ENCODE measurements at places on chromosomes 5 and 9.

DNA sequence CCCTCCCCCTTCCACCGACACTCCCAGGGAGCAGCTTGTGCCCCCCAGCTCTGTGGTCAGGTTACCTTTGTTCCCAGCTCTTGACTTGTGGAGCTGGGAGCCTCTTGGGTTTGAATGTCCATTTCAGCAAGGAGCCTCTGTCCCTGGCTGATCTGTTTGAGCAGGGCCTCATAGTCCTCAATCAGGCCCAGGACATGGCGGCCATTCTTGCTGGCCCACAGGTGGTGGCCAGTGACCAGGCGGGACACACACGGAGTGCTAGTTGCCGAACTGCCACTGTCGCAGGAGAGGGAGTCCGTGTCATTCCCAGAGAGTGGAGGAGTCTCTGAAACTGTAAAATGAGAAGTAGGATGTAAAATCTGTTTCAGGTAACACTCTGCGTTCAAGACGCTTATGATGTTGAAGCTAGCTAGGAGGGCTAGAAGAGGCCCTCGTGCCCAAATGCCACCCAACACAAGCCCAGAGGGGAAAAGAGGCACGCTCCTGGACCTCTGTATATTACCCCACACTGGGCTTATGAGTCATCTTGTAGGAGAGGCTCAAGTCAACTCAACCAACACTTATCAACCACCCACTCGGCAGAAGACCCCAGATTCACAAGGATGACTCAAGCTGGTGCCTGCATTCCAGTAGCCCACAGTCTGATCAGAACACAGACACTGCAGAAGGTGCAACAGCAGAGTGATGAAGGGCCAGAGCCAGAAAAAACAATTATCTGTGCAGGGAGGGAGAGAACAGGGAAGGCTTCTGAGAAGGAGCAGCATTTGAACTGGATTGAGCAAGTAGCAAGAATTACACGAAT is 177.0 kb downstream of the CDK5RAP2 start:
- peak; percentile 93 for DNase-seq

GRCh38 chr5:146667633-146668272 is 151.8 kb upstream of the GPR151 start:
- DNase-seq = peak; percentile 2

DNA sequence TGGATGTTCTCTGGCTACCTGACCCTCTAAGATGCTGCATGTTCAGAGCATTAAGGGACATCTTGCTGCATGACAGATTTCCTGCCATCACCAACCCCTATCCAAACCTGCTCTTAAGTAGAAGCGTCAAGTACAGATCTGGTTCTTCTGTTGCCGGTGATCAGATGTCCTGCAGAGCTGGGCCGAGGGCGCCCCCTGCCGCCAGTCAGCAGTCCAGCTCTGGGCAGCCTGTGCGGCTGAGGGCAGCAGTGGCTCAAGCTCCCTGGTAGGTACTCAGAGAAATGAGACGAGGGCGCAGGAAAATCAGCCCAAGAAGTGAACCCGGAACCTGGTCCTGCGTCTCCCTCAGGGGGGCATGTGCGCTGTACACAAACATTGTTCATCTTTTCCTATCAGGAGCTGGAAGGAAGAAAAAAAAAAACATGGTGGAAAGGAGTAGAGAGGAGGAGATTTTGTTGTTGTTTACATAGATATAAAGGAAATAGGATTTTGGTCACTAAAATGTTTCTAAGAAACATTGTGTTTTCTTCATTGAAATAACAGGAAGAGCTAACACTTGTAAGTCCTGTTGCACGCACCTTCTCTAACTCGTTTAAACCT is 95.8 kb downstream of the CFAP90 start:
- peak; percentile 38 for DNase-seq

- no peak for DNase-seq
Measured at GRCh38 chr5:52864884-52865283, 77.2 kb downstream of the ITGA1 start.

- no peak for DNase-seq
Measured at GRCh38 chr5:128491291-128491690, 46.8 kb downstream of the FBN2 start.

- no peak for DNase-seq
Measured at GRCh38 chr5:66540078-66540477, 56.1 kb upstream of the MAST4 start.

DNA sequence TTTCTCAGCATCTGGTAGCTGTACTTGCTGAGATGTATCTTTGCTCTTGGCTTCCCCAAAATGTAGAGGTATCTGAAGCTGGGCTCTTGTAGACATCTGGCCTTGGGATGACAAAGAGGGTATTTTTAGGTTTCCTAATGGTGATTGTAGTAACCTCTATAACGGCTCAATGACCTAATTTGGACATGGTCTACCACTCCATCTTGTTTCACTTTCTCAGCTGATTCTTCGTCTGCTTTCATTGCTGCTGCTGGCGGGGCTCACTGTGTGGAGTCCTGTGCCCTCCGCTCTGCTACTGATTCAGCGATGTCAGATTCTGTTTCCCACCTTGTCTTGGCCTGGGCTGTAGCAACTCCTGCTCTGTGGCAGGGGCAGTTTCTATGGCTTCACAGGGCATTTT is 12.7 kb upstream of the MARCHF11 start:
- no peak for DNase-seq

DNA sequence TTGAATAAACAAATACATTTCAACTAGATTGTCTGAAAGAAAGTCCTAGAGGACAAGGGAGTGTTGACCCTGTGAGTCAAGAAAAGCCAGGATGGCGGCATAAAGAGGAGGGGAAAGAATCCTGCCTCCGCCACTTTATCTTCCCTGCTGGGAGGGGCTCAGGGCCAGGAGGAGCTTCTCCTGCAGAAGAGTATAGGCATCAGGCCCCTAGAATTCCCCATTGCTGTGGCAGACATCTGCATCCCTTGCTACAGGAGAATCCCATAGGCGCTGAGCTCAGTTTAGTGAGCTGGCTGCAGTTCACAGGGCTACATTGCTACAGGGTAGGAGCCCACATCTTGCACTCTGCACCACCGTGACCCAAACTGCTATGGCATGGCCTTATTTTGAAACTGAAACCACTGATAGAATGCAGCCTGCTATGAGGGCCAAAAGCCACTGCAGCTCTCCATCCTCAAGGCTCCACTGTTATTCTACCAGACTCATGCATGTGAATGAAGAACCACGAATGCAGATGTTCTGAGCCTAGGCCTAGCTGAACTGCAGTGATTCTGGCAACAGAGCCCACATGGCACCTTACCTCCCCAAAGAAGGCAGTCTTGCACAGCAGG is 941.4 kb upstream of the CTNND2 start:
- DNase-seq = no peak

GRCh38 chr9:127066851-127067136 is 55.6 kb downstream of the ANGPTL2 start:
- DNase-seq = no peak

- no peak for DNase-seq
Measured at GRCh38 chr9:33455945-33456344, 8.6 kb upstream of the AQP3 start.

DNA sequence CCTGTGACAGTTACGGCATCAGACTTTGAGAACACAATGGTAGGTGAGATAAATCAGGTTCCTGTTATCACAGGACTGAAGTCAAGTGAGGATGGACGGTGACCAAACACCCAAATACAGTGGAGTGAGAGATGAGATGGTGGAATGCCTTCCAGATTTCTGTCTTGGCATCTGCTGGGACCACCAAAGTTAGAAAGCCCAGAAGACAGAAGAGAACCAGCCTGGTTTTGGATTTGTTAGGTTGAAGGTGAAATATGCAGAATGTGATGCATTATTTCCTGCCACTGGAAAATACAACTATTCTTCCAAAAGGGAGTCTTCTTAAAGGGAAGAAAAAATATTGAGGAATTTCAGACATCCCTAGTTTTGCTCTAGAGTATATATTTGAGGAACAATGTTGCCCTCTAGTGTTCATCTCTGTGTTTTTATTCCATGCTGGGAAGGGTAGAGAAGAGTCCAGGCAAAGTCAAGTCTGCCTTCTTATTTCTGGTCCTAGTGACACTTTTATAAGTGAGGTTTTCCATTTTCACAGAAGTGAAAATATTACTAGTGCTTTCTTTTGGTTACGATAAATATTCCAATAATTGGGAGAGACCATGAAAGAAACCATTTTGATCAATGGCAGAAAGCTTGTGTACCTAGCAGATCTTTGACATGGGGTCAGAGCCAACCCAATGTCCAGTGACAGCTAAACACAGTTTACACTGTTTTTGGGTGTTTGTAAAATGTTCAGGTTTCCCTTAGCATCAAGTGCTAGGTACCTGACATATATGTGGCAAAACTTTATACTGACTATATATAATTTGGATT is 142.3 kb upstream of the ANKH start:
- DNase-seq = peak; percentile 63

Measured in AG08395 (cell line).